ENCODE measurements at places on chromosomes 6 and 20.

DNA sequence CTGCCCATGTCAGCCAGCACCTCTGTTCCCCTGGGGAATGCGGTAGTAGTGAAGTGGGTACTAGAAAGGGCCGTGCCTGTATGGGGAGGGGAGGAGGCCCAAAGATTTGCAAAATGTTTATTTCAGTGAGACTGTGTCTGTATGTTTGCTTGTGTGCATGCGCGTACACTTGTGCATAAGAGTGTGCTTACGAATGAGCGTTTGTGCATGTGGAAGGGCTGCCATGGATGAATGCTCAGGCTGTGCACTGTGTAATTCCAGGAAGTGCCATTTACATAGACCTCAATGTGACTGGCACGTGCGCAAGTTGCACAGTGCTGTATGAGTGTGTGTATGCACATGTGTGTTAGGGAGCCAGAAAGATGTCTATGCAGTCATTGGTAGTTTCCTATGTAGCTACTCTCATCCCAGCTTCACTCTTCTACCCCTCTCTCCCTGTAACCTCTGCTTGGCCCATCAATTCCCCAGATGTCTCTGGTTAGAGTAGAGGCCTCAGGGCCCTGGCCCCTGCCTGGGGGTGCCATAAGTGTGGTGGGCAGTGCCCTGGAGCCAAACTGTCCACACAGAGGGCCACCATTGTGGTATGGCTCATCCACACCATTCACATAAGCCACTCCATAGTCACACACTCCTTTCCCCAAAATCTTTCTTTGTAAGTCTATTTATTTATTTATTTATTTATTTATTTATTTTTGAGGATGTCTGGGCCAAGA is 26.8 kb upstream of the SLC22A7 start:
- no peak for DNase-seq

GRCh38 chr6:5325173-5325572 is 63.9 kb downstream of the FARS2 start:
- DNase-seq, result no peak

- no peak for DNase-seq
Observed at GRCh38 chr6:39227476-39227875, 1.8 kb downstream of the KCNK5 start.

- DNase-seq, result no peak
Observed at GRCh38 chr20:19384940-19385339, 172.5 kb downstream of the SLC24A3 start.

DNA sequence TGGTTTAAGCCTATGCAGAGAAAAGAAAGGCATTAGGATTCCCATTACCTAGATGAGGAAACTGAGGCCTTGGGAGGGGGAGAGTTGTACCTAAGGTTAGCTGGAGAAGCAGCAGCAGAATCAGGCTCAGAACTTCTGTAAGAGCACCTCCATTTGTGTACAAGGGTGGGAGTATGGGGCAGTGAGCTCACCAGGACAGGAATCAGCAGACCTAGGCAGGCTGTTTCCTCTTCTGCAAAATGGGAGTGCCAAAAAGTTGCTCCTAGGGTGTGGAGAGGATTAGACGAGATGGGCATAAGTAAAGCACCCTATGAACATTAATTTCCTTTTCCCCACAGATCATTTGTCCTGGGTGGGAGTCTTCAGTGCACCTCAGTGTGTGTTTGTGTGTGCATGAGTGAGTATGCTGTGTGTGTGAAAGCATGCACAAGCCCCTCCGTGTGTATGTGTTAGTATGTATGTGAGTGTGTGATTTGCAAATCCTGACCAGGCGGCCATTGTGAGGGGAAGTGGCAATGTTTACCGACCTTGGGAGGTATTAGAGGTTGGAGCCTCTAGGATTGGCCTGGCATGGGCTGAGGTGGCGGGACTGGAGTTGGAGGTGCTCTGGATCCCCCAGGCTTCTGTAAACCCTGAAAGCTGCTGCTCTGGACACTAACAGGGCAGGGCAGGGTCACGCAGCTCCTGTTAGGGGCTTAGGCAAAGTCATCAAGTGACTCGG is 78.8 kb downstream of the VEGFA start:
- no peak for DNase-seq

GRCh38 chr6:137473598-137473997 is 20.6 kb downstream of the OLIG3 start:
- no peak for DNase-seq

- no peak for DNase-seq
Observed at GRCh38 chr6:87481931-87482330, 9.2 kb downstream of the SLC35A1 start.

DNA sequence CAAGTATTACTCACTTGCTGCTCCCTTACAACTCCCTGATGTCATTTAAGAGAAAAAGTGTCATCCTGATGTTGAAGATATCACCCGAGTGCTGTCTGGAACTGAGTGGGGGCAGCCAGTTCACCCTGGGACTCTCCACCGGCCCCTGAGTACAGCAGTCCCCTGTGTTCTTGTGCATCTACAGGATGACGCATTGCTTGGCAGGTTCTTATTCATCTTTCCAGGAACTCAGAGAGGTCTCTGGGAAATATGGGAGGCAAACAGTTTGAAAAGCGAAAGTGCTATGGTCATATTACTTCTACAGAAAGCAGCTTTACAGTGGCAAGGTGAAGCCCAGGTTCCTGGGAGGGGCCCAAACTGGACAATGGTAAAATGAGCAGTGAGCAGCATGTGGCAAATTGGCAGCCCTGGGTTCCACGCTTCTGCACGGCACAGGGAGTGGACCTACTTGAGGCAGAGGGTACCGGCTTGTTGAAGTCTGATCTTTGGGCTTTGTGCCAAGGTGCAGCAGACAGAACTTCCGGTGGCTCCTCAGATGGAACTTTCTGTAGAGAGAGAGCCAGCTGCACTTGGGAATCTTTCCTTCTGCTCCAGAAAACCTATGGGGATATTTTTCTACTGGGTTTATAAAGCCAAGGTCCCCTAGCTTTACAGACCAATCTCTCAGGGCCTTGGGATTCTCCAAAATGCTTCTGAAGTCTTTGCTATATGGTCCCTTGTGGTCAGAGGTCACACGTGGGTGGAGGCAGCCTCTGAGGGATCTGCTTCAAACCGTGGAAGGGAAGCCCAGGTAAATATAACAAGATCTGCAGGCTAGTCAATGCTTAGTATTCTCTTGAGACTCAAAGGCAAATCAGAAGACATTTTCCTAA is 128.3 kb downstream of the MAP3K7 start:
- peak; percentile 90 for DNase-seq

- DNase-seq, result peak; percentile 40
Observed at GRCh38 chr6:30882759-30883684, 1.3 kb upstream of the DDR1 start.

GRCh38 chr20:11891776-11892545 is 25.7 kb upstream of the BTBD3 start:
- DNase-seq, result peak; percentile 76

DNA sequence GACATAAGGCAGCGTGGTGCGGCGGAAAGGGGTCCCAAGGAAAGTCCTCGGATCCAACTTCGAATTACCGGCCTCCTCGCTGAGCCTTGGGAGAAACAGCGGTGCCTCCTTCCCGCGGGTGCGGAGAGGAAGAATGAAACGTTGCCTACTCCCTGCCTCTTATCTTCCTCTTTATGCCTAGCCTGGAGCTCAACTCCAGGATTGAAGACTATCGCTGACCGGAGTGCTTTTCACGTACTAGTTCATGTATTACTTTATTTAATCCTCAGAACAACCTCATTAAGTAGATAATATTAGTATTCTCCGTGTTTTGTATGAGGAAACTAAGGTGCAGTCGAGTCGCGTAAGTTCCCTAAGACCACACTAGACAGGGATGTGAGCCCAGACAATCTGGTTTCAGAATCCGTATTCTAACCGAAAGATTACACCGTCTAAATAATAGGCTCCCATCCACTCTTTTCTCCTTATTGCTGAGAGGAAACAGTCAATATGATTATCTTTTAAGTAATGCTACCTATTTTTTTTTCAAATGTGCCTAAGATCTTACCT is 793 bp upstream of the PDSS2 start:
- DNase-seq, result no peak

GRCh38 chr6:112113431-112113830 is 26.0 kb downstream of the FAM229B start:
- no peak for DNase-seq

DNA sequence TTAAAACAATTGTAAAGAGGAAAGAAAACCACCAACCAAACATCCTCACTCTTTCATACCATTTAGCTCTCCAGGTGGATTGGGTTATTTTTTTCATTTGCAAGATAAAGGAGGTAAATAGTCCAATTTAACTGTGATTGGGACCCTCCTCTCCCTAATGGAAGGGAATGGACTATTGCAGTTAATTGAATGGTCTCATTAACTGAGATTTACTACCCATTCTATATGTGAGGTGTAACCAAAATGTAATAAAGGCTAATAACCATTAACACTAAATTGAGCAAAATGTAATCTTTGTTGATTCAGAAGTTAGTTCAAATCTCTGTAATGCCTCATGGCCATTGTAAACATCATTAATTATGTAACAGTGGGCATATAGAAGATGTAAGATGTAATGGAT is 105.0 kb downstream of the KLHL32 start:
- no peak for DNase-seq

- no peak for DNase-seq
Observed at GRCh38 chr6:46973029-46973428, 51.3 kb upstream of the ADGRF5 start.

DNA sequence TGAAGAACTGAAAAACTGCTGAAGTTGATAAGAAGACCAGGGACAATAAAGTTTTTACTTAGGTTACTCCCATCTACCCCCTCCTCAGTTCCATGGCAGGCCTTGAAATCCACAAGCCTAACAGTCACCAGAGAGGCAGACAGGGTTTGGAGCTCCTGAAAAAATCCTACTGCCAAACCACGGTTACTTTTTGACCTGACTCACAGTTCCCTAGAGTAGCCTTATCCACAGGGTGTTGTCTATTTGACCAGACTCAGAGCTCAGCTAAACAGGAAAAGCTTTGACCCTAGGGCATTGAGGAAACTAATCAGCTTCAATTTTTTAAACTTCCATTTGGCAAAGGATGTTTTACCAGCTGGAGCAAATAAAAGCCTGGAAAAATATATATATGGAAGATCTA is 257.7 kb upstream of the NT5E start:
- no peak for DNase-seq

- DNase-seq, result peak; percentile 22
Observed at GRCh38 chr6:126170978-126171382, 168.9 kb upstream of the CENPW start.

DNA sequence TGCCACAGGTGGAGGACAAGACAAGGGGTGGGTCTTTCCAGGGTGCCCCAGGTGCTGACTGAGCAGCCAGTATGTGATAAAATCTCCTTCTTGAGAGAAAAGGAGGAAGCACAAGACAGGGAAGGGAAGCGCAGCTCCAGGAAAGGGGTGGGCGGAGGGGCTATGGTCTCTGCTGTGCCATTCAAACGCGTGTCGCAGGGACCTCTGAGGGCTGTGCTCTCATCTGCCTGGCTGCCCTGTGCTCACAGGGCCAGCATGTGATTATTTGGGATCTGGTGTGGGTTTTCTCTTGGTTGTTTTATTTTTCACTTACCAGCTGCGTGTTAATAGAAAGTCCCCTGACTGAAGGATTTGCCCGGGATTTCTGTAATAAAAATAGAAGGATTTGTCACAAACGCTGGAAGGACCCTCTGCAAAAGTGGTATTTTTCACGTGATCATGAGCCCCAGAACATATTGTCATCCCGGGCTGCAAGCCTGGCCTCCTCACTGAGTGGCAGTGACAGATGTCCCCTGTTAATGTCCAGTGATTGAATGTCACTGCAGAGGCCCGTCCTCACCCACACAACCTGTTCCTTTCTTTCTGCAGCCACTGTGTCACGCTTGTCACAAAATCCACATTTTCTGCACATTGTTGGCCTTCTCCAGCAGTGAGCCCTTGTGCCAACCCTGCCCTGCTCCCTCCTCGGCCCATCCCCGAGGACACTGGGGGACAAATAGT is 35.0 kb upstream of the VSX1 start:
- DNase-seq, result no peak

- no peak for DNase-seq
Observed at GRCh38 chr20:11792568-11792953, 125.1 kb upstream of the BTBD3 start.

GRCh38 chr6:37451441-37452193 is 18.6 kb downstream of the CMTR1 start:
- DNase-seq, result no peak

GRCh38 chr6:155787168-155787567 is 331.5 kb upstream of the NOX3 start:
- no peak for DNase-seq

DNA sequence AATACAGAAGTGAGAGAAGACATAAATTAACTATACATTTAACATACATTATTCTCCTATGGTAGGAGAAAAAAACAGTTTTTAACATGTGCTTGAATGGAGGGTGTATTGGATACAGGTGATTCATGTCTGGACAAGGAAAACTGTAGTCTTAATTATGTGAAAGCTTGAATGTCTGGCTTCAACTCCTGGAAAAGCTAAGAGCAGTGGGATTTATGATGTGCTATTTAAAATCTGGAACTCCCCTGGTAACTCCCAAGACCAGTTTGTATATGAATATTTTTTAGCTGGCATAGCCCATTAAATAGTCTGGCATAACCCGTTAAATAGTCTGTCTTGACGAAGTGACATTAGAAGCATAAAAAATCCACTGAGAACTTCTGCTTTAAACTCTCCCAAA is 410.0 kb upstream of the PTCHD4 start:
- DNase-seq, result no peak

- no peak for DNase-seq
Observed at GRCh38 chr6:93036835-93037234, 382.5 kb downstream of the EPHA7 start.

GRCh38 chr6:97412511-97412910 is 129.5 kb upstream of the MMS22L start:
- no peak for DNase-seq

DNA sequence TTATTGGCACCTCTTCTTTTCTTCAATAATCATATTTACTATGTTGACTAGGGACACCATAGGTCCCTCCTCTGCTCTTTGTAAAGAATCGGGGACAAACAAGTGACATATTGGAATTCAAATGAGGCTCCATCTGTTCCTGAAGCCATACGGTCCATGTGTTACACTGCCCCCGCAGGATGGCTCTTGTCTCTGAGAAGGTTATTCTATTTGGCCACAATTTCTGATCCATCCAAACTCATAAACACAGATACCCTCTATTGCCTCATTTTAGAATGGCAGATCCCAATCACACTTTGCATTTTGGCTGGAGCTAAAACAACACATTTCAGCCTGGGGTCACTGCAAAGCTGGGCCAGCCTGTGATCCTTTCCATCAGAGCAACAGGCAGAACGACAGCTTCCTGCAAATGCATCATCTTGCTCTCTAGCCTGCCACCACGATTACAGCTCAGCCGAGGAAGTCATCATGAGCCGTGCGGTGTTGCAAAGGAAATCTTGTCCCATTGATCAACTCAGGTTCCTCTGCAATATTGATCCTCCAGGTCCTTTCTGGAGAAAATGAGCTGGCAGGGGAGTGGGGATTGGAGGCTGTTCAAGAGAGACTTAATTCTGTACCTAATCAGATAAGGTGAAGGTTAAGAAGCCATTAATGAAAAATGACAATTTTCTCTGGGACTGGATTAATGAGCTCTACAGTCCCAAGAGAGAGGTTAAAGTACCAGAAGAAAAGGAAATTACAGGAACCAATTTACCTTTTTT is 73.1 kb downstream of the AGPAT4 start:
- no peak for DNase-seq
